ENCODE measurements at places on chromosomes 13 and 19.

DNA sequence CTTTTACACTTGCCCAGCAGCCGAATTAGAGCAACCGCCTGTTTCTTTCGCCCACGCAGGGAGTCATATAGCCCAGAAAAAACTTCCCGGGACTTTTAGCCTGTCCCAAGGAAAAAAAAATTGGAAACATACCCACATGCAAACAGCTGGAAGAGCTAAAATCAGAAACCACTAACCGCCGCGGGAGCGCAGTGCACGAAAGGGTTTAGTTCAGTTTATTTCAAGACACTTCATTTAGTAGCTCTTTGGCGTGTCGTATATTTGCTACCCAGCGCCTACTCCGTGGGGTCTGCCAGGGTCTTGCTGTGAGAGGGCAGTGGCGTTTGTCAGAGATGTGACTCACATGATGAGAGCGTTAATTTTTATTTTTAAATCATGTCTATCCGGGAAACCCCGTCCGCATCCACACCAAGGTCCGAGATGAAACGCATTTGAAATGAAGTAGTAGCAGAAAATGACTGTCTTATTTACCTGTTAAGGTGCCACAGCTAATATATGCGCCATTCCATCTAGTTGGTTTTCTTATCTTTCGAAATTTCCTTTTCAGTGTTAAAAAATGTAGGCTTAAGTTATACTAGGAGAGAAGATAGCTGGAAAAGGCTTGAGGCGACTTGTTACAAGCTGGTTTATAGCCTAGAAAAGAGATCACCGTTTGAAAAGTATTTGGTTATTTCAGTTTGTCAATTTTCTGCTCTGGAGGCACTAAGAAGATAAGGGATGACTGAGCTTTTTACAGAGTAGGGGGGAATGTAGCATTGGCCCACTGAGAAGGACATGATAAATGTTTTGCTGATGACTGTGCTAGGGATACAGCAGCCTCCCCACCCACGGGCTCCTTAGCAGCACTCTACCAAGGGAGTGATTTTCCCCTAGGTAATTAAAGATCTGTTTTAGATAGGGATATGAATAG lies 1.7 kb downstream of the KLF5 start:
- DNase-seq: no peak

DNA sequence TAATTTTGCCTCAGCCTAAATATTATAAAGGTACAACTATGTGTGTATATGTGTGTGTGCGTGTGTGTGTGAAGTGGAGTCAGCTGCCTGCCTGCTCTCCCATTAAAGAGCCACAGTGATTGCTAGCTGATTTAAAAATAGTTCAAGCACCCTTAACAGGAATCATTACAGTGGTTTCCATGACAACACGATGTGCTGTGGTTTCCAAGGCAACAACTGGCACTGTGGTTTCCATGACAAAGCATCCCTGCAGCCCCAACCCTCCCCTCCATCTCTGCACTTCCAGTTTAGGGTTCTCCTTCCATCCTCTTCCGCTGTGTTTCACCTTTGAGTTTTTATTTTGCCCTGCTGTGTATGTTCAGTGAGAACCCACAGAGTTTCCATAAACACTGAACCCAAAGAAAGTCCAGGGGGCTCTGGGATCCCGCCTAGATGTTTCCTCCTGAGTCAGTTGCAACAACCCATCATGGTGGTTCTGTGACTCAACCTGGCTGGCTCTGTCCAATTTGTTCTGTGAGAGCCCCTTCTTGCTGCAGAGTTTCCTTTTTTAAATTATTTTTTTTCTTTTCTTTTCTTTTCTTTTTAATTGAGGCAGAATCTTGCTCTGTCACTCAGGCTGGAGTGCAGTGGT lies 7.1 kb upstream of the PNMA8A start:
- DNase-seq: peak; percentile 41

- DNase-seq: no peak
Measured at GRCh38 chr13:109790942-109791605, 4.7 kb upstream of the IRS2 start.

DNA sequence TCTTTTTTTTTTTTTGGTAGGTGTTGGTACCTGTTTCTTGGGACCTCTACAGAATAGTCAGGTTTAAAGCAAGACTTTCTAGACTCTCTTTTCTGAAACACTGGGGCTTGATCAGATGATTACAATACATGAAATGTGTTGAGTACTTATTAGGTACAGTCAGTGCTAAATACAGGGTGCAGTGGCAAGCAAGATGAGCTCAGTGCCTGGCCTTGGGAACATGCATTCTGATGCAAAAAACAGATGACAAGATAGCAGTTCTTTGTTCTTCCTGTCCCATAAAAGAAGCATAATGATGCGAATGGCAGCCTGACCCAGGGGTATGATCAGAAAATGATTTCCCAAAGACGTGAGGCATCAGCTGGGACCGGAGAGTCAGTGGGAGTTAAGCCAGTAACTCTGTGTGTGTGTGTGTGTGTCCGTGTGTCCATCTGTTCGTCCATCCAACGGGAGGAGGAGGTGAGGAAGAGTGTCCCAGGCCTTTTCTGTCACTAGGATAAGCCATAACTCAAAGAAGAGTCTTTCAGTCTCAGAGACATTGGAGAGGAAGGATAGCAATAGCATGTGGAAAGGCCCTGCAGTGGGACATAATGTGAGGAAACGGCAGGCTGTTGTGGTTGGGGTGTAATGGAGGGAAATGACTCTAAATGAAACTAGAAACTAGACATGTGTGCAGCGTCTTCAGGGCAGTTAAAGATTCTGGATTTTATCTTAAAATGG lies 32.2 kb downstream of the SLAIN1 start:
- DNase-seq: no peak

DNA sequence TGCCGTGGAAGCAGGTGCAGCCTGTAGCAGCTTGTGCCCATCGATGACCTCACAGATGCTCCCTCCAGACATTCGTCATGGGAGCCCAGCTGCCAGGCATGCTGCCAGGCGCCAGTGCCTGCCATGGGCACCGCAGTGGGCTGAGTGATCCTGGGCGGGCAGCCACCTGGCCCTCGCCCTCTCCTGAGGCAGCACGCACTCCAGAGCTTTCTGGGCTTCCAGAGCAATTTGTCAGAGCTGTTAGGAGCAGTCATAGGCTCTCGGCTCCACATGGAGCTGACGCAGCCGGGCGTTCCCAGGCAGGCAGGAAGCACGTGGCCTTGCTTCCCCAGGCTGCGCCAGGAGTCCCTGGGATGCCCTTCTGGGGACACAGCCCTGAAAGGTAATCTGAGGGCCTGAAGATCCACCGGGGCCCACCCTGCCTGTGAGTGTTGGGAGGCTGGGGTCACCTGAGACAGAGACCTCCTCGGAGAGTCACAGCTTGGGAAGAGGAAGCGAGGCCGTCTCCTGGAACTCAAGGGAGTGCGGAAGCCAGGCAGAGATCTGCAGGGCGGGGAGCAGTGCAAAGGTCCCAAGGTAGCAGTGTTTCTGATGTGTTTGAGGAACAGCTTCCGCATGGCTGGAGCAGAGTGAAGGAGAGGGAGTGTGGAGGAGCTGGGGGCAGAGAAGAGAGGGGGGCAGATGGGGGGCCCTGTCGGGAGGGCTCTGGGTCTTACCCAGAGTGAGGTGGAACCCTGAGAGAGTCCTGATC lies 50.6 kb downstream of the DPF1 start:
- no peak for DNase-seq

- DNase-seq: no peak
Measured at GRCh38 chr19:42275103-42275502, 6.1 kb downstream of the CIC start.

DNA sequence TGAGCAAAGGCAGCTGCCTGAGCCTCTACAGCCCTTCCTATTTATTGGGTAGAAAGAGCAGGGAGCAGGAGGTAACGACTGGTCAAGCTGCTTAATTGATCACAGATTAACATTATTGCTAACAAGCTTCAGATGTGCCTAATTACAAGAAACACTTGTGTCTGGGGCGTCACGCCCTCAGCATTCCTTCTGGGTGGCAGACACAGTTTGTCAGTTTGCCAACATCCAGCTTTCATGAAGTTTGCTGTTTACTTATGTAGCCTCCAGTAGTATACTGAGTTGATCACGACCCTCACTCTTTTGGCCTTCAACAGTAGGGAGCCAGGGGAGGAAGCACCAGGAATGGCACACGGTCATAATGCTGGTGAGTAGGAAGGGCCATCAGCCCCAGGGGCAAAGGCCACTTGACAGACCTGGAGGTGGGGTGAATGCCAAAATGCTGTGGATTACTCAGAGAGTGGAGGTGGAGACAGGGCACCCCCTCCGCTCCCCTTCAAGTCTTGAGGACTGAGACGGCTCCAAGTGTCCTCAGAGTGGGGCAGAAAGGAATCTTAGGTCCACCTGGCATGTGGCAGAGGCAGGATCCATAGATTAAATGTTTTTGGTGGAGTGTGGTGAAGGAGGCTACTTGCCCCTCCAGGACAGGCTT lies 34.9 kb upstream of the PSPC1 start:
- DNase-seq: no peak

- DNase-seq: no peak
Measured at GRCh38 chr13:23436680-23437079, 3.2 kb upstream of the SACS start.

DNA sequence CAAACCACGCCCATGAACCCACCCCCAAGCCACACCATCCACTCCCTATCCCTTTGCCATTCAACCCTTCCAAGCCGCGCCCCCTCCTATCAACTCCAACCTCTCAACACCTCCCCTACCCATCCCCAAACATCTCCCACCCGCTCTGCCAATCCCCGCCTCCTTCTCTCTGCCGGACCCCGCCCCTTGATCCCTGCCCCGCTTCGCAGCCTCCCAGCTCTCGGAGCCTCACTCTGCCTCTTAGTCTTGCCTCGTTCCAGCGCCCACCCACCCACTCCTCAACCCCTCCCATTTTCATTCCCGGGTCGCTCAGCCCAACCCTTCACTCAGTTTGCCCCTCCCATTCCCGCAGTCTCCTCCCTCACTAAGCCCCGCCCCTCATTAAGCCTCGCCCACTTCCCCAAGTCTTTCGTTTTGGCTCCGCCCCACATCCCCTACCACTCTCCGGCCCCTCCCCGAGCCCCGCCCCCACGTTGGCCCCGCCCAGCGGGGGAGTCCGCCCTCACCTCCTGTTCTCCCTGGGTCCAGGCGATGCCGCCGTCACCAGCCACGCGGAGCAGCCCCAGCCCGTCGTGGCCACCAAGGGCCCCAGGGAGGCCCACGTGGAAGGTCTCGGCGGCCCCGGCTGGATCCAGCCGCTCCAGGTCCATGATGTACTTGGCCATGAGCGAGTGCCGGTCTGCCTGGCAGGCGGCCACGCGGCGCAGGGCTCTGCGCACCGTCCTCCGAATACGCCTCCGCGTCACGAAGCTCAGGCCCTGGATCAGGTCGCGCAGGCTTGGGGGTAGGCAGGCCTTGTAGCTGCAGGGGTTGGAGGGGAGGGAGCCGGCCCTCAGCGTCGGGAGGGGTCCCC lies 5.7 kb downstream of the JAK3 start:
- peak; percentile 83 for DNase-seq

DNA sequence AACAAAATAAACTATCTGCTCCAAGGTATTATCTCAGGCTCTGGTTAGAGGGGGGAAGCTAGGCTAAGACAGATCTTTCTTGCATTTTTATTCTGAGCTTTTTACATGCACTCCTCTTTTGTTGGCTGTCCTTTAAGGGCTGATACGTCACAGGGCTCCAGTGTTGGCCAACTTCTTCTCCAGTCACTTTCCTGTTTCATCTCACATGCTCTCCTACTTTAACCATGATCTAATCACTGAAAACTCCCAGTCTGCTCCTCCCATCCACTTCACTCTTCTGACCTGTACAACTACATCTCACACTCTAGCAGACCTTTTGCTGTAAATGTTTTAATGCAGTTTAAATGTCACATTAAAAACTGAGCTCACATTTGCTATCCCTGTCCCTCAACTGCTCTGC lies 510.0 kb upstream of the KLF12 start:
- no peak for DNase-seq

- no peak for DNase-seq
Measured at GRCh38 chr19:20334760-20335159, 167.7 kb downstream of the ZNF486 start.

GRCh38 chr19:23075031-23075733 lies 41.6 kb upstream of the ZNF730 start:
- peak; percentile 53 for DNase-seq

- no peak for DNase-seq
Measured at GRCh38 chr13:94343243-94343585, 136.3 kb downstream of the DCT start.

DNA sequence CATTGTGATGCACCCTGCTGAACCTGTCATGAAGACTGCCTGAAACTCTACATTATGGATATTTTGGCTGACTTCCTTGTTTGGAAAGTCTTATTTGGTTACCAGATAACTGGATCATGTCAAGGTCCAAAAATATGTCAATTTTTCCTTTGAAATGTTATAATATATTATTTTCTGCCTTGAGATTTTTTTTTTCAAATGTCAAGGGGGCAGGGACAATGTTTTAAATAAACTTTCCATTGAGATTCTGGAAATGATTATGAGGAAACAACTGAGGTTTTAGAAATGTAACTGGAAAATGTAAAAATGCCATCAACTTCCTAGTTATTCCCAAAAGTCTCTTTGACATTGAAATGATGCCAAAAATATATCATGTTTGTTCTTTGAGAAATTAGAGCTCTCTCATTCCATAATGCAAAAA lies 117.0 kb downstream of the RFC3 start:
- no peak for DNase-seq

GRCh38 chr13:58823701-58824100 lies 1192.2 kb downstream of the PCDH17 start:
- DNase-seq: no peak

- peak; percentile 28 for DNase-seq
Measured at GRCh38 chr13:91647361-91647990, 249.1 kb downstream of the GPC5 start.

GRCh38 chr13:80524447-80525215 lies 183.7 kb upstream of the SPRY2 start:
- DNase-seq: peak; percentile 45

- DNase-seq: peak; percentile 64
Measured at GRCh38 chr19:45630463-45630862, 8.7 kb downstream of the EML2 start.

GRCh38 chr19:36128392-36128736 lies 11.5 kb upstream of the CAPNS1 start:
- no peak for DNase-seq

DNA sequence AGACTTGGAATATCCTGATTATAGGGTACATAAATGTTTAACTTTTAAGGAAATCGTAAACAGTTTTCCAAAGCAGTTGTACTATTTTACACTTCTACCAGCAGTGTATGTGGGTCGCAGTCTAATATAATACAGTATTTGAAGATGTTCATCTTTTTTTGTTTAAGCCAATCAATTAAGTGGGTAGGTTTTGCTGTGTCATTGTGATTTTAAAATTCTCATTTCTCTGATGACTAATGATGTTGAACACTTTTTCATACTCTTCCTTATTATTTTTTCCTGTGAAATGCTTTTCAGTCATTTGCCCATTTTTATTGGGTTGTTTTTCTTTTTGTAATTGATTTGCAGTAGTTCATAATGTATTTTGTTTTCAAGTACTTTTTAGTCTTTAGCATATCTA lies 2689.7 kb downstream of the PCDH9 start:
- no peak for DNase-seq

- no peak for DNase-seq
Measured at GRCh38 chr19:27746691-27747380, 1466.1 kb downstream of the UQCRFS1 start.

- no peak for DNase-seq
Measured at GRCh38 chr19:43798546-43799409, 3.5 kb downstream of the LYPD5 start.
